GM06990 (cell line): ENCODE measurements at places on chromosomes 6 and 20.

- no peak for DNase-seq
These were observed 111.9 kb downstream of the JARID2 start for GRCh38 chr6:15357782-15358181.

GRCh38 chr20:57902473-57902872 is 192.7 kb upstream of the PMEPA1 start:
- no peak for DNase-seq

DNA sequence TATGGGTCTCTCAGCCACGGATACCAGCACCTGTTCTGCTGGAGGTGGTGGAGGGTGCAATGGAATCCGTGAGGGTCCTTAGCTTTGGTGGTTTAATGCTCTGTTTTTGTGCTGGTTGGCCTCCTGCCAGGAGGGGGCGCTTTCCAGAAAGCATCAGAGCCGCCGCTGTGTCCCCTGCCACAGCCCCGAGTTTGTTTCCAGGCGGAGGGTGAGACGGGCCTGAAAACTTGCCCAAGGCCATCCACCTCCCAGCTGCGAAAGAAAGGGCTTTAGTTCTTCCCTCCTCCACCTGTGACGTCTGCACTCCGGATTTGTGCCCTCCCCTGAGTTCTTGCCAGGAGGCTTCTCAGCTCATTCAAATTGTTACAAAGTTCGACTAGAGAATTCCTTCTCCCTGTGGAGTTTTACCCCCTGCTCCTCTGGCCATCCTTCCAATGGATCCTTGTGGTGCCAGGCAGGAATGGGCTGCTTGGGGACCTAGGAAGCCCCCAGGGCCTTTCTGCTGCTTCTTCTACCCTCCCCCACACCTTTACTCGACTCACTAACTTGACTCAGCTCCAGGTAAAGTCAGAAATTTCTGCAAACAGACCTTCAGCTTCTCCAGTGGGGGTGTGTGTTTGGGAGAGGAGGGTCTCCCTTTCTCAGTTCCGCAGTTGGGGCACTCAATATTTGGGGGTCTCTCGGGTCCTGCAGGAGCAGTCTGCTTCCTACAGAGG is 873.7 kb downstream of the KIF16B start:
- DNase-seq = no peak

DNA sequence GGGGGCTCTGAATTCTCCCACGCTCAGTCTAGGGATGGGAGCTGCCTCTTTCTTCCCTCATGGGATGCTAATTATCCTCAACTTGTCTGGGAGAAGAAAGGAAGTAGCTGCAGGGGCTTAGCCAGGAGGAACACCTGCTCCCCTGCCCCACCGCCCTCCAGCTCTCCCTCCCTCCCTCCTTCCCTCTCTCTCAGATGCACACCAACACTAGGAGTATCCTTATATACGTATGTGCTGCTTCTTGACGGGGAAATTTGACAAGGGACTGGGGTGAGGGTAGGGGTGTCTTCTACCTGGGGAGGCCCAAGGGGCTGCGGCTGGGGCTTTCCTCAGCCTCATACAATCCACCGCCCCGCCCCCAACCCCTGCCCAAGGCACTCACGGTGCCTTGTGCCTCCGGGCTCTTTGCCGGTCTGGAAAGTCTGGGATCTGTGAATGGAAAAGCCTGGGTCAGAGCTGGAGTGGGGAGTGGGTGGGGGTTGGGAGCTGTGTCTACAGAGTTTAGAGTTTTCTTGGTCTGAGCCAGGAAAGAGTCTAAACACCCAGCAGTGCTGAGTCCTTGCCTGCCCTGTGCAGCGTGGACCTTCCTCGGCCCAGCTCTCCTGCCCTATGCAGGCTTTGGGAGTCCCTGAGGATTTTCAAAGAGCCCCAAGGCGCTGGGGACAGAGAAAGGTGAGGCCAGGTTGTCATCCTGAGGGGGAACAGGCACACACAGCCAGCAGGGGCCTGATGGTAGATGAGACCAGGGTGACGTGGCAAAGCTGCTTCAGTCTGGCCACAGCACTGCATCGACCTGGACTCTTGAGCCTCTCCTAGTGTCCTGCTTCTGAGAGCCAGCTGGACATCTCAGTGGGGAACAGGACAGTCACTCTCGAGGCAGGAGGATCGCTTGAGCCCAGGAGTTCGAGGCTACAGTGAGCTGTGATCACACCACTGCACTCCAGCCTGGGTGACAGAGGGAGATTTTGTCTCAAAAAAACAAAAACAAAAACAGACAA is 29.3 kb upstream of the EMILIN3 start:
- no peak for DNase-seq

GRCh38 chr6:141439513-141439912 is 693.2 kb upstream of the GJE1 start:
- DNase-seq = no peak

GRCh38 chr6:164897523-164898235 is 411.7 kb downstream of the C6orf118 start:
- no peak for DNase-seq

DNA sequence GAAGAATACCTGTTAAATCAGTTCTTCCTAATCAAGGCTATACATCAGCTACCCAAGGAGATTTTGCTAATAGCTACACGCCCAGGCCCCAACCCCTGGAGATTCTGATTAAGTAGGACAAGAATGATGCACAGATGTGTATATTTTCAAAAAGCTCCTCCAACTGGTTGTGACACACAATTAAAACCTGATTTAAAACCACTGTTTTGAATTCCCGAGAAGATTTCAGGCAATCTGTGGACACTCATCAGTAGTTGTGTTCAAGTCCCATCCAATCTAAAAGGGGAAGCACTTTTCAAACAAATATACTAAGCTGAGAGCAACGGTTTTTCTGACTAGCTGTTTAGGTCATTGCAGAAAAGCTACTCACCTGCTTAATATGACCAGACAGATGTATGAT is 118.9 kb upstream of the NHSL1 start:
- no peak for DNase-seq

GRCh38 chr6:35372633-35373032 is 30.3 kb downstream of the PPARD start:
- DNase-seq = no peak

GRCh38 chr6:154367336-154367735 is 10.7 kb upstream of the IPCEF1 start:
- no peak for DNase-seq

- DNase-seq = no peak
These were observed 76.5 kb upstream of the RGS17 start for GRCh38 chr6:153207617-153208016.

- DNase-seq = no peak
These were observed 17.0 kb downstream of the SERPINB9 start for GRCh38 chr6:2885967-2886735.

GRCh38 chr6:106156863-106157262 is 70.7 kb downstream of the PRDM1 start:
- DNase-seq = no peak

- DNase-seq = no peak
These were observed 95.6 kb upstream of the ISM1 start for GRCh38 chr20:13125486-13125885.
